ENCODE measurements at places on chromosomes 2 and 18.

DNA sequence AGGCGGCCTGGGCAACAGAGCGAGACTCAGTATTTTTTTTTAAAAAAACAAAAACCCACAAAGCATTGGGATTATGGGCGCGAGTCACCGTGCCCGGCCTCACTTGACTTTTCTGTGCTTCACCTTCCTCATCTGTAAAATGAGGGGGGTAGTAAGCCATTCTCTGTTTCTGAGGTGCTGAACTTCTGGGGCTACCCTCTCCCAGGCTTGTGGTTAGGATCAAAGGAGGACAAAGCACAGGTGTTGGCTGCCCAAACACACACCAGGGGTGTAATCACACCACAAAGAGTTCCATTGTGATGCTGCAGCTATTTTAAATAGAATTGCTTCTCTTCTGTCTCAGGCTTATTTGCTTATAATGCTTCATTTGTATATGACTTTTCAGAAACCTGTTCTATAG lies 35.8 kb upstream of the INHBB start:
- no peak for DNase-seq

GRCh38 chr2:204900487-204900886 lies 355.2 kb downstream of the PARD3B start:
- no peak for DNase-seq

DNA sequence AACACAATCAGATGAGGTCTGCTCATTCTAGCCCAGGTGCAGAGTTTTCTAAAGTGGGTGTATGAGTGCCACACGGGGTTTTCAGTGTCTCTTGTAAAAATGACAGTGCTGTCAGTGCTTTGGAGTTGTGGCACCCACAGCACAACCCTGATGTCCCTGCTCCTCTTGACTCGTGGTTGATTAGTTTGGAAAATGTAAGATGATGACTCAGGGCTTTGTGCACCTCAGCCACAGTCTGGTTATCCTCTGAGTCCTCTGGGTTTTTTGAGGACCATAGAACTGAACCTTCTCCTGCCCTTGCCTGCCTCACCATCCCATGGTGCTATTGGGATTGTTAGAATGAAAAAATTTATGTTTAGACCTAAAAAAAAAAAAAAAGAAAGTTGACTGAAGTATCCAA lies 105.6 kb downstream of the MYO1B start:
- peak; percentile 43 for DNase-seq

- no peak for DNase-seq
Measured at GRCh38 chr18:36392164-36392978, 94.9 kb downstream of the FHOD3 start.

DNA sequence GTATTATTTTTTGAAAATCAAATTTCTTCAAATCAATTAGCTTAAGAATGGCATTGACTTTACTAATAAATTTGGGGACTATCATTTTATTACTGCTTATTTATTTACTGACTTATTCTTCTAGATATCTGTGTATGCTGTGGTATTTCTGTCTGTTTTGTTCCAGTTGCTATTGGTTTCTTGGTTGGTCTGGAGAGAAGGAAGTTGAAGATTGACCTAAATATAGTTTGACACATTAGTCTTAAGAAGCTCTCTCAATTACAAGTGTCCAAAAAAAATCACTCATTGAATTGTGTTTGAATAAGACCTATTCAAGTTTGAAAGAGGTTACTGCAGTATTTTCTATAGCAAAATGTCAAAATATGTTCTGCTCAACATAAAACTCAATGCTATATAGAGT lies 153.3 kb upstream of the KYNU start:
- no peak for DNase-seq

DNA sequence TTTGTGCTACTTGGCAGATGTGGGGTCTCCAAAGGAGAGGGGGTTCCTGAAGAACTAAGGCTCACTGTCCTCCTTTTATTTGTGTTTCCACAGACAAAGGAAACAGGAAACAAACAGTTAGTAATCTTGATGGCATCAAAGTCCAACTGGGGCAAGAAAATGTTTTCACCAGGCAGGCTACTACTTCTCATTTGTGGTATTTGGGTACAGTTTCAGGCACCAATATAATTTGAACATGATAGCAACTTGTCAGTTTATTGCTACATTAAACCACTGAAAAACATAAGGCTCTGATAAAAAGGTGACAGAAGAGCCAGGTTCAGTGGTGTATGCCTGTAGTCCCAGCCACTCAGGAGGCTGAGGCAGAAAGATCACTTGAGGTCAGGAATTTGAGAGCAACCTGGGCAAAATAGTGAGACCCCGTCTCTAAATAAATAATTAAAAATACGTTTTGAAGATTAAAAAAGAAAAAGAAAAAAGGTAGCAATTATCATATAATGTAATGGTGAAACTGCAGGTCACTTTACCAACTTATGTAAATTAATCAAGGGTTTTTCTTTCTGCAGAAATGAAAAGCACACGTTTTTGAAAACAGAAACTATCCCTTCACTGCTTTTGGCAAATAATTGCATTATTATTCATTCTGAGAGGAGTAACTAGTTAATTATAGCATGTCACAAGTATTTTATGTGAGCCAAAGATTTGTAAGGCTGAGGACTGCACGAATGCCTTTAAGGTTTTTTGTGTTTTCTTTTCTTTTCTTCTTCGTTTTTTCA lies 157.5 kb upstream of the CAVIN2 start:
- DNase-seq, result no peak

- DNase-seq, result no peak
Measured at GRCh38 chr2:86315084-86315483, 22.3 kb downstream of the REEP1 start.

- no peak for DNase-seq
Measured at GRCh38 chr2:190062601-190063000, at the start of gene MSTN. TSS of gene MSTN (minus strand) at chr2:190062729. CDS start at chr2:190062596, 133 bp downstream.

DNA sequence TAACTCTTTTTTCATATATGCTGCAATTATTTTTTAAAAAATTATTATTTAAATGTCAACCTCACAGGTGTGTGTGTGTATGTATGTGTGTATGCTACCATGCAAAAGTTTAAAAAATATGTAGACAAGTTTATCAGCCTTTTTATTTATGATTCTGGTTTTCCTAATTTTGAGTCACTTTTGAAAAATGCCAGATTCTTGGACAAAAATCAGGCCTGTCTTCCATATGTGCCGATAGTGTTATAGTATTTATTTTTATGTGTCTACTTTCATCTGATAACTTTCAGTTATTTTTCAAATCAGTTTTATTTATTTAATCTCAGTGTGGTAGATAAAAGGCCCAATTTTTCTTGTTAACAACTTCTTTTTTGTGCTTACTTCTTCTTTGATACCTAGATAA lies 176.2 kb downstream of the RDH14 start:
- DNase-seq, result no peak

GRCh38 chr2:10467401-10467800 lies 19.3 kb upstream of the ODC1 start:
- no peak for DNase-seq

- DNase-seq, result no peak
Measured at GRCh38 chr2:229081411-229081810, 189.7 kb downstream of the PID1 start.

DNA sequence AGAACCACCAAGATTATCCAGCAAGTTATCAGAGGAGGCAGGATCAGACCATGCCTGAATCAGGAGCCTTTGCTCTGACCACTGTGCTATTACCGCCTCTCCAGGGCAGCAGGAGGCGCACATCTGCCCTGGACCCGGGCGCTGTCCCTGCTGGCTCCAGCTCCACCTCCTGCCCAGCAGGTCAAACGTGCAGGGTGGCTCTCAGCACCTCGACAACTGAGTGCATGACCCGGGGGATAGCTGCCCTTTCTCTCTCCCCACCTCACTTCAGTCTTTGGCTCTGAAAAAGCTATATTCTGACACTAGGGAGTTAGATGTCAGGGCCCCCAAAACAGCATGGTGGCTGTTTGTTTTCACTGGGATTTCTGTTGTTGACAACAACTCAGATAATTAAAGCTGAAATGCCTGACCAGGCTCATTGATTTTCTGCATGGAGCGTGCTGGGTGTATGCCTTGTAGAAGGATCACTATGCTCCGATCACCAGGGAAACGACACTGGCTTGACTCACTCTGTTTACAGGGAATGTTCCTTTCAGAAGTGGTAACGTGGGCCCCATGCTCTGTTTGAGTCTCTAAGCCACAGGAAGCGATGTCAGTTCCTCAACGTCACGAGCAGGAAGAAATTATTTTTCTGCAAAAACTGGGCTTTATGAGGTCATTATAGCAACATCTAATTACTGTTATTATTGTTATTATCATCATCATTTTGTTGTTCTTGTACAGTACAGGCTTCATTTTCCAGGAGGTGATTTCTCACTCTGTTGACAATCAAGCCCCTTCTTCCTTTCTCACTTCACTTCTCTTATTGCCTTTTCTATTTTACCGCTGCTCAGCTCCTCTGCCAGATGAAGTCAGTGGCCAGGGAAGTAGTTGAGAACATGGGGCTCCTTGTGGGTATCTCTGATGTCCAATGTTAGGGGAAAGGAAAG lies 125.6 kb downstream of the PLB1 start:
- peak; percentile 98 for DNase-seq

- DNase-seq, result no peak
Measured at GRCh38 chr2:129906139-129906860, 73.2 kb upstream of the RAB6C start.

- no peak for DNase-seq
Measured at GRCh38 chr2:61262699-61263098, 100.7 kb downstream of the C2orf74 start.

DNA sequence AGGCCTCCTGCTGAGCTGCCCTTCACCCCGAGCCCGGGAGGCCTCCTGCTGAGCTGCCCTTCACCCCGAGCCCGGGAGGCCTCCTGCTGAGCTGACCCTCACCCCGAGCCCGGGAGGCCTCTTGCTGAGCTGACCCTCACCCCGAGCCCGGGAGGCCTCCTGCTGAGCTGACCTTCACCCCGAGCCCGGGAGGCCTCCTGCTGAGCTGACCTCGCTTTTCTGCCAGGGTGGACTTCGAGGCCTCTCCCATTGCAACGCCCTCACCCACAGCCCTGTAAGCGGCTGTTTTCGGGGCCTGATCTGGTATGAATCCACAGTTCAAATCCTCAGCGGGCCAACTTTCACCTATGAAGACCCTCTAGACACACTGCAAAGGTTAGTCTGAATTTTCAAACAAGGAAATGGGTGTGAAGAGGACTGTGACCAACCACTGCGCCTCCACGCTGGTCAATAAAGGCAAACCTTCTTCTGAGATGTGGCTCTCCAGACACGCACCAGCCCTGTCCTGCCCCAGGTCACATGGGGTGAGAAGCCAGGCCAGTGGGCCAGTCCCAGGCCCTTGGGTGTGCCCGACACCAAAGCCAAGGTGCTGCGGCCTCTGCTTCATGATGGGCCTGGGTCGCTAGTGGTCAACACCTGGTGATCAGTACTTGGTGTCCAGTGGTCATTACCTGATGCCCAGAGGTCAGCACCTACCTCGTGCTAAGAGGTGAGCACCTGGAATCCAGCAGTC lies 225.1 kb upstream of the SALL3 start:
- DNase-seq, result no peak

DNA sequence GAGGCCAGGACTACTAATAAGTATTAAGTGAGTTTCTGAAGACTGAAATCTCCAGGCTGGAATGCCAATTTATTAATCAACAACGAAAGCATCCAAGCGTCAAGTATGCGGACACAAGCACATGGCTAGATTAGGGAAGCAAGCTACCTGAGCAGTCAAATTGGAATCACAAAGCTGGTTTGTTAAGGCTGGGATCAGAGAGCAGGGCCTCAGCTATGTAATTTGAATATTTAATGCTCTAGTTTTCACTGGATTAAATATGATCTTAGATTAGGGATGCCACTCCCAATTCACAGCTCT lies 5.7 kb downstream of the CCL20 start:
- DNase-seq, result no peak

GRCh38 chr18:71079606-71080005 lies 790.8 kb downstream of the SOCS6 start:
- DNase-seq, result no peak

DNA sequence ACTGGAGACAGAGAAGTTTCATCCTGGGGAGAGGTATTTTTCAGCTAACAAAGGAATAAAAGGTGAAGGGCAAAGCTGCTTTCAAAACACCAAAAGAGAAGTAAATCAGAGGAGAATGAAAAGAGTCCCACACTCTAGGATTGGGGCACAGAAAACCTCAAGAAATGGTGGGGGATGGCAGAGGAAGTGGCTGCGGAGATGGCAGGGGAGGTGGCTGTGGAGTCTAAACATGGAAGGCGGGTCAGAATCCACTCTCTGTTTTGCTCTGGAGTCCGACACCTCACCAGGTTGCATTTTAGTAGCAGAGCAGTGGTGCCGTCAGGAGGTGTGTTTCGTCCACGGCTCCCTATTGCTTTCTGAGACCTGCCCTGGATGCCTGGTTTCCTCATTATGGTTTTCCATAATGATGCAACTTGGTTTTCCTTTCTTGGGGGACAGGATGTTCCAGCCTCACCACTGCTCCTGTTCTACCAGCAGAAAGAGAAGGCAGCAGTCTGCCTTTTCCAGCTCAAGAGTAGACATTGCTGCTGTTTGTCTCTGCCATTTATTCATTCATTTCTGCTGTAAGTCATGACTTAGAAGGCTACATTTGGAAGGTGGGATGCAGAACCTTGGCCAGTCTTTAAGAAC lies 188.7 kb downstream of the ANKRD44 start:
- DNase-seq, result no peak

DNA sequence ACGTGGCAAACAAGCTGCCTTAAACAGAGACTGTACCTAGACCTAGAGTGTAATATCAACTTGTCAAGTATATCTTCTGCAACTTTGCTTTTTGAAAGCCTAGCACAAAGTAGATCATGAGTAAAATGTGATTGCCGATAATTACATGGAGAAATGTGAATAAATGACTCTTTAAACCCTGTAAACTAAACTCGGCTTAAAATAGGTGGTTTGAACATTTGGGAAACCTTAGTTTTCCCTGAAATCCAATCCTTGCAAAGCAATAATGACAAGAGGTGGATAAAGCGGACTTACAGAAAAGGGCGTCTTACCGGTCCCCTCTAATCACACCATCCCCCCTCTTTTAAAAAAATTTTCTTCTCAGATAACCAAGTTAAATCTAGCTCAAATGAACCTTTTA lies 549 bp upstream of the PSMD14 start:
- DNase-seq, result no peak

DNA sequence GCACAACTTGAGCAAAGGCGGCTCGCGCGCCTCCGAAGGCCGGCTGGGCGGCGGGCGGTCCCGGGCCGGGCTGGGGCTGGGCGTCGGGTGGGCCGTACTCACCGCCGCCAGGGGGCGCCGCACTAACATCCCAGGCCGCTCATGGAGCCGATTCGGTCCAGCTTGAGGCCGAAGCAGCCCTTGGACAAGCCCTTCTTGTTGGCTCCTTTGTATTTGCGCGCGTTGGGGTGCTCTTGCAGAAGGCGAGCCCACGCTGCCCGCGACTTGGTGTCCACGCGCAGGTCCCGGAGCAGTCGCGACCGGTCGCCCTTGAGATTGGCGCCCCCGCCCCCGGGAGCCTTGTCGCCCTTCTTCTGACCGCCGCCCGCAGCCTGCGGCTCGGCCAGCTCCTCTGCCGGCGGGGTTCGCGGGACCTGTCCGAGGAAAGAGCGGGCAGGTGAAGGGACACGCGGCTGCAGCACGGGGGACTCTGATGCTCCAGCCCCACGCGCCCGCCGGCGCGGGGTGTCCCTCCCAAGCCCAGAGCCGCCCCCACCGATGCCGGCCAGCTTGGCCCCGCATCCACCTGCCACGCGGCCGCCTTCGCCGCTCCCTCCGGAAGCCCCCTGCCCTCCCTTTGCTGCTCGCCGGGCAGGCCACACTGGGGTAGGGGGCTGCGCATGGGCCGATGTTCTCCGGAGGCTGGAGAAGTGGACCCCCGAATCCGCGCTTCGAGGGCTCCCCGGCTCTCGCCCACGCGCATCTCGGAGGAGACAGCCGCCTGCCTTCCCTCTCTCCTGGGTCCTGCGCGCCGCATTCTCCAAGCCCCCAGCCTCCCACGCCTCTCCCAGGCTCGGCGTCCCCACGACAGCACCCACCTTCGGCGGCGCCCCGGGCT lies 655 bp downstream of the NPPC start:
- DNase-seq, result peak; percentile 80
